Activated CD4-positive, alpha-beta T cell treated with anti-CD3 and anti-CD28 coated beads for 36 hours (primary cell): ENCODE measurements at places on chromosomes 5 and 9. TPM values are rescaled to one million over a fixed set of nuclear protein-coding genes. Genes with fewer than 3 reads are reported as not detected.

Gene CNTNAP3
- not detected for total RNA-seq

Gene CDH9
- not detected for total RNA-seq

Gene SEMA6A
- not detected for total RNA-seq

Gene PPIC
- not detected for total RNA-seq

Gene SHC3
- total RNA-seq: not detected

Gene THBS4
- 2.1 TPM for total RNA-seq

Gene PCDHGC5
- total RNA-seq: not detected

Gene ADAMTS6
- 0.96 TPM for total RNA-seq

Gene GAPT
- not detected for total RNA-seq
